Chondrocyte (in vitro differentiated cells): ENCODE measurements at places on chromosomes 11 and 22. TPM values are rescaled to one million over a fixed set of nuclear protein-coding genes. Genes with fewer than 3 reads are reported as not detected.

GRCh38 chr11:107733518-107733917 lies 21.7 kb upstream of the SLN start:
- DNase-seq, result no peak

The TMEM151A gene
- 2.0 to 4.7 TPM (median 4.3 TPM) in 3 replicates for total RNA-seq

GRCh38 chr22:47129902-47130635 lies 367.6 kb downstream of the TBC1D22A start:
- peak; percentile 57 for DNase-seq

DNA sequence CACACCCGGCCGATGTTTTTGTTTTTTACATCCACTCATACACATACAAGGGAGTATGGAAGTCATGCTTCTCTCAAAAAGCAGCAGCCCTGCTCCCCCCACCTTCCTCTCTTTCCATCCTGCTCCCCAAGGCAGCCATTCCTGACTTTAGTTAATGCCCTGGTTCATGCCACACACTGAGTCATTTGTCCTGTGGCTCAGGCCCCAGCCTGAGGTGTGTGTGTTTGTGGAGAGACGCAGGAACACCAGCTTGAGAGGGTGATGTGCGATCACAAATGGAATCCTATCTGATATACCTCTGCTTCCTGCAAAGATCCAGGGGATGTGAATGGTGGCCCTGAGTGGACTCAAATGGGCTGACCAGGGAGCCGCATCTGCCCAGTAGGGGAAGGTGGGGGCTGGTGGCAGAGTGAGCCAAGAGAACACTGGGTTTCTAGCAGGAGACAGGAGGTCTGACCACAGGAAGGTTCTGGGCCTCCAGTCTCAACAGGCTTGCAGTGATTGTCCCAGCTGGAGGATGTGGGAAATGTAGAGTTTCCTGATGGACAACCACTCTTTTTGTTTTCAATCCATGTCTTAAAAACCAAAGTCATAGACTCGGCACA lies 86.7 kb downstream of the OSBP2 start:
- no peak for DNase-seq

DNA sequence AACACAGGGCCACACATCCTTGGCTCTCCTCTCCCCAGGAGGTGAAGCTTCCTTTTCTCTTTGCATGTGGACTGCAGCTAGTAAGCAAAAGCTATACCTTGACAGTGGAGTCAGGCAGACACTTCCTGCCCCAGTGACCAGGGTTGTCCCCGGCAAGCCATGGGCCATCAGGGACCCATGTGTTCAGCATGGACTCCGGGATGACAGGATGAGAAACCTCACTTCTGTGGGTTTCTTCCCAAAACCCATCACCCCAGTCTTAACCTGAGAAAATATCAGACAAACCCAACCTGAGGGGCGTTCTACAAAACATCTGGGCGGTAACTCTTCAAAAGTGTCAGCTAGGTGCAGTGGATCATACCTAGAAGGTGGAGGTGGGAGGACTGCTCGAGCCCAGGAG lies 40.2 kb downstream of the GNB1L start:
- DNase-seq, result no peak

The TMEM191B gene
- total RNA-seq, result 0.67 to 1.7 TPM in 2 of 3 replicates, not detected in the other

The C11orf52 gene
- total RNA-seq, result 0.67 to 2.0 TPM (median 0.72 TPM) in 3 replicates

DNA sequence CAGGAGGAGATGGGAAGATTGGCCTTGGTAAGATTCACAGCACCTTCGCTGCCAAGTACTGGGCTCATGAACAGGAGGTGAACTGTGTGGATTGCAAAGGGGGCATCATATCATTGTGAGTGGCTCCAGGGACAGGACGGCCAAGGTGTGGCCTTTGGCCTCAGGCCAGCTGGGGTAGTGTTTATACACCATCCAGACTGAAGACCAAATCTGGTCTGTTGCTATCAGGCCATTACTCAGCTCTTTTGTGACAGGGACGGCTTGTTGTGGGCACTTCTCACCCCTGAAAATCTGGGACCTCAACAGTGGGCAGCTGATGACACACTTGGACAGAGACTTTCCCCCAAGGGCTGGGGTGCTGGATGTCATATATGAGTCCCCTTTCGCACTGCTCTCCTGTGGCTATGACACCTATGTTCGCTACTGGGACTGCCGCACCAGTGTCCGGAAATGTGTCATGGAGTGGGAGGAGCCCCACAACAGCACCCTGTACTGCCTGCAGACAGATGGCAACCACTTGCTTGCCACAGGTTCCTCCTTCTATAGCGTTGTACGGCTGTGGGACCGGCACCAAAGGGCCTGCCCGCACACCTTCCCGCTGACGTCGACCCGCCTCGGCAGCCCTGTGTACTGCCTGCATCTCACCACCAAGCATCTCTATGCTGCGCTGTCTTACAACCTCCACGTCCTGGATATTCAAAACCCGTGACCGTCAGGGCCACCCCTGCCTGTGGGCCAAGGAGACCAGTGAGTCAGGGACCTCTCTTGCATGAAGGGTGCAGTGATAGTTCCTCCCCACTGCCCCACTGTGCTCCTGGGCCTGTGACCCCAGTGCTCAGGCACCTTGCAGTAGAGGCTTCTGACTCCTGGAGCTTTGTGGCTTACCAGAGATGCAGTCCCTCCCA lies 83.6 kb downstream of the BCR start:
- no peak for DNase-seq

The FUT4 gene
- 4.6 to 8.6 TPM (median 7.7 TPM) in 3 replicates for total RNA-seq

- no peak for DNase-seq
These were observed 1204.7 kb downstream of the BRD1 start for GRCh38 chr22:48622891-48623545.

DNA sequence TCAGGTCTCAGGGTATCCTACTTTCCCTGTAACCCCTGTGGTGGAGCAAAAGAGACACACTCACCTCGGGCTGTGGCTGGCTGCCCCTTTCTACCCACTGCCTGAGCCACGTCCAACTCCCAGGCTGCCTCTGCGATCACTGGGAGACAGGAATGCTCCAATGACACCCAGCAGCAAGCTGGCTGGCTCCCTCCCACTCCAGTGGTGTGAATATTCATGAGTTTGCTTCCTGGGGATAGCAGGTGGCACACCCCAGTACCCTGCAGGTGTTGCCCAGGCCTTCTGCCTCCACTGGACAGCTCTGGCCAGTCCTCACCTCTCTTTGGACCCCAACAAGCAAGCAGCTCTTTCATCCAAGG lies 9.7 kb downstream of the GAL3ST1 start:
- no peak for DNase-seq

The TEX54 gene
- total RNA-seq, result 0.65 TPM in 1 of 3 replicates, not detected in the others

DNA sequence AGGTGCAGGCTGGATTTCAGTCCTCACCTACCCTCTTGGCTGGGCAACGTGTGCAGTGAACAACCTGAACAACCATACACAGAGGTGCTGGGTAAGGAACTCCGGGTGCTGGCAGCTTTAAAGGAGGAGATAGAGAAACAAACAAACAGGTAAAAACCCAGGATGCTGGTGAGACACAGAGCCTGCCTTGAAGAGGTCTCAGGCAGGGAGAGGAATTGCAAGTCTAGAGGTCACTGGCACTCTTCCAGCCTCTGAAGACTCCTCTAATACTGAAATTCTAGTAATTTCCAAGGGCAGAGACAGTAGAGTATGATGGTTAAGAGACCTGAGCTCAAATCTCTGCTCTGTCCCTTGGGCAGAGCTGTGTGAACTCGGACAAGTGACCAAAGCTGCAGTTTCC lies 192.5 kb downstream of the CEP164 start:
- no peak for DNase-seq

- DNase-seq, result no peak
These were observed 26.1 kb upstream of the BAIAP2L2 start for GRCh38 chr22:38136607-38137006.

DNA sequence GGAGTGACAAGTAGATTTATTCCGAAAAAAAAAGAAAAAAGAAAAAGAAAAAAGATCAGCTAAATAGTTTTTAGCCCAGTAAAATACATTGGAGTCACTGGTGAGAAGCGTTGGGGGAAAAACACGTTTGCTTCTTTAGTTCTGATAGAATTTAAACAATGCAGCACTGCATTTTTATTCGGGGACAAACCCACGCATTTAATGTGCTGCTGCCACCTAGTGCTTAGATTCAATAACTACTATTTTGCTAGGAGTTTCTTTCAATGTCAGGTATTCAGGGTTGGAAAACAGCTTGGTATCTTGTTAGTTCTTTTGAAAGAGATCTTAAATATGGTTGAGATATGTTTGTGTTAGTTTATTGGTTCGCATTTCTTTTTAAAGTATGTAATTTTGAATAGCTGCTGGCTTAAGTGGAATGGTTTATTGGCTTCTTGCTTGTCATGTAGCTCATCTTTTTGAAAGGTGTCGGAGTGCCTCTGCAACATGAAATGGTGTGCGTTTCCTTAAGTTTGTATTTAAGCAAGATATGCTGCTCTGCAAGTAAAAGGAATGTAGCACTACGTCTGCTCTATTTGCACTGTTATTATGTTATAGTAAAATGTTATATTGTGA lies 41.9 kb downstream of the SVIP start:
- DNase-seq, result no peak

DNA sequence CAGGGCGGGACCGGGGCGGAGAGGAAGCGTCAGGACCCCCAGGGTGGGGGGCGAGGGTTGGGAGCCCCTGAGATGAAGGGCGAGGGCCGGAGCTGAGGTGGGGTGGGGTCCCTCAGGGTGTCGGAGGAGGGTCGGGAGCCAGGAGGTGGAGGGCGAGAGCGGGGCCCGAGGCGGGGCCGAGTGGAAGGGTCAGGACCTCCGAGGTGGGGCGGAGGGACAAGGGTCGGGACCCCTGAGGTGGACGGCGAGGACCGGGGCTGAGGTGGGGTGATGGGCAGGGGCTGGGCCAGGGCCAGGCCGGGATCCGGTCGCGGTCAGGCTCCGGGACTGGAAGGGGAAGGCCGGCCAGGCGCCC lies 409 bp downstream of the SMC1B start:
- DNase-seq, result peak; percentile 95

GRCh38 chr11:115049796-115050195 lies 371.5 kb downstream of the NXPE2 start:
- DNase-seq, result no peak

DNA sequence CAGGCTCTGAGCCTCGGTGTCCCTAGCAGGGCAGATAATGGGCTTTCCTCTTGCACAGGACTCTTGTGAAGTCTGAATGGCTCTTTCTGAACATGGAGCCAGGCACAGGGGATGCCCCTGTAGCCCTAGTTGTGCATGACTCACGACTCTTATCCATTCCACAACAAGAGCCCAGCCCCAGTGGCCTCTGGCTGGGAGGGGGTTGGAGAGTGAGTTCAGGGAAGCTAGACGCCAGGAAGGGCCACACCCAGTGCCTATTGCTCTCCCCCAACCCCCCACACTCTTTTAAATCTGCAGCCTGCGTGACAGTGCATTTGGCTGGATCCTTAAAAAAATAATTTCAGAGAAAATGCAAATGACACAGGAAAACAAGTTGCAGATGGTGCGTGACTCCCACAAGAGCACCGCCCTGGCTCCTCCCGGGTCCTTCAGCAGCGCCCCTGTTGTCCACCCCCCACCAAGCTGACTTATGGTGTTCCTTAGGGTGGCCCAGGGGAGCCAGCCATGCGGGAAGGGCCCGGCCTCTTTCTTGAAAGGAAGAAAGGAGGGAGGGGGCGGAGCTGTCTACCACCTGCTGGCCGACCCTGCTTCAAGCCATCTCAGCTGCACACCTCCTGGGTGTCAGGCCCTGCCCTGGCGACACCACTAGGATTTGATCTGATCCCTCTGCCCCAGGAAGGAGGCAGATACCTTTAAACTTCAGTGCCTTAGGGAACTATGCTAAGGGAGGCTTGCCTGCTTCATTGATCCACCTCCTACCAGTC lies 74.7 kb downstream of the MN1 start:
- DNase-seq, result no peak

The DSCAML1 gene
- not detected in 3 replicates for total RNA-seq

The KCNE3 gene
- 0.46 to 0.72 TPM in 2 of 3 replicates, not detected in the other for total RNA-seq

- DNase-seq, result peak; percentile 74
These were observed 42.9 kb upstream of the PRR5 start for GRCh38 chr22:44659140-44659539.

The TBX1 gene
- total RNA-seq, result 0.28 to 20.8 TPM in 2 of 3 replicates, not detected in the other

GRCh38 chr11:1267441-1268100 lies 41.9 kb downstream of the TOLLIP start:
- DNase-seq, result no peak

The PRR14L gene
- 45.1 to 50.0 TPM (median 49.1 TPM) in 3 replicates for total RNA-seq

DNA sequence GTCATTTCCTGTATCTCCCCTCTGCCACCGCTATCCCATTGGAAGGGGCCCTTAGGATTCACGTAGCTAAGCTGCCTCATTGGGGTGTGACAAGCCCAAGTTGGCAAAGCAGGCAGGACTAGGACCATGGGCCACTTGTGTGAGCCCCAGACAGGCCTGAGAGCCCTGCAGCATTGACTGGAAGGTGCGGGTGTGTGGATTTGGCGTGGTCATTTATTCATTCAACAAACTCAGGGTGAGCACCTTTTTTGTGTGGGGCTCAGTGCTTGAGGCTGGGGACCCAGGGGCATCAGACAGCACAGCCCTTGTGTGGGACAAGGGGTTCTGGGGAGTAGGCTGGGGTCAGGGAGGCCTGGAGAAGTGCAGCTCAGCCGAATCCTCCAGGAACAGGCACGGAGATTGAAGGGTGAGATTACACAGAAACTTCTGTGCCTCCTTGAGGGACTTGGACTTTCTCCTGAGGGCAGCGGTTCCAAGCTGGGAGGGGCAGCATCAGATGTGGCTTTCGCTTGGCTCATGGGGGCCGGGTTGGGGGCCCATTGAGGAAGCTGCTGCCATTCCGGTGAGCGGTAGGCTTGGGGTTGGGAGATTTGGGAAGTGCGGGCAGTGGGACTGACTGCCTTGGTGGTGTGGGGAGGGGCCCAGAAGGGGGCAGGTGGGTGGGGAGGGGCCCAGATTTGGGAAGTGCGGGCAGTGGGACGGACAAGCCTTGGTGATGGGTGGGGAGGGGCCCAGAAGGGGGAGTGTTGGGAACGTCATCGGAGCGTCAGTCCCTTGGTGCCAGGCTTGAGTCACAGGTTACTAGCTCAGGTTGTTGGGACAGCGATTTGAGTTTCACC lies 11.9 kb downstream of the MGAT3 start:
- no peak for DNase-seq

The LDHAL6A gene
- not detected in 3 replicates for total RNA-seq

DNA sequence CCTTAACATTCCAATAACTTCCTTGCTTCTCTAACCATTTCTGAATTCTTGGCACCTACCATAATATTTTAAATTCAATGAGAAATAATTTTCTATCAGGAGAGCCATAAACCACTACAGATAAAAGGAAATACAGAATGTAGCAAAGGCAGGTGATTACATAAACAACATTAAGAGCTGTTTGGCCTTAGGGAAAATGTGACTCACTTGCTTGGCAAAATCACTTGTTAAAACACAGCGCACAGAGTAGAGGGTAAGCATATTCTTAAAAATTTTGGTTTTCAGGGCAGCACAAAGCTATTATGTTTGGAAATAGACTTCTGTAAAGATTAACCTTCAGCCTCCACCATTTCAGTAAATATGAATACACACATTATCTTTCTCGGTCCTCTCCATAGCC lies 26.4 kb downstream of the IZUMO1R start:
- DNase-seq, result no peak

DNA sequence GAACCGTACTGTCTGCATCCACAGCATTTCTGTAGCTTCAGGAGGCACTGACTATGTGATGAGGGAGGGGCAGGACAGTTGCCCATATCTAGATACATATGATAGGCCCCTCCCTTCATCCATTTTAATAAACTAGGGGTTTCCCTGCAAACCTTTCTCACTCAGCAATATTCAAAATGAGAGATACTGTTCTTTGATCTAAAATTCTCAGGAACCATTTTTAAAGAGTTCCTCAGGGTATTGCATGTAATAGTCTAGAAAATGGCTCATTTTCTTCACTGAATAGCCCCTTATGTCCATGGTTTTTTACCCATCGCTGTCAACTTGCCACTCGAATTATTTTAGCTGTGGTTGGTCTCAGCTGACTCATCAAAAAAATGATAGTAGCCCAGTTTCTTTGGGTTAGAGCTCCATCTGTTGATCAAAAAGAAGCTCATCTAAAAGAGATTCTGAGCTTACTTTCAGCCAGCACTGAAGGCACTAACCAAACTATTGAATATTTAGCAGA lies 37.0 kb upstream of the DNAJB7 start:
- no peak for DNase-seq

- no peak for DNase-seq
These were observed 169.6 kb upstream of the SYN3 start for GRCh38 chr22:33227791-33228190.
